Activated gamma-delta T cell treated with Interleukin-2 at 50 U/mL for 16 hours (primary cell): ENCODE measurements at places on chromosomes 12 and 14.

DNA sequence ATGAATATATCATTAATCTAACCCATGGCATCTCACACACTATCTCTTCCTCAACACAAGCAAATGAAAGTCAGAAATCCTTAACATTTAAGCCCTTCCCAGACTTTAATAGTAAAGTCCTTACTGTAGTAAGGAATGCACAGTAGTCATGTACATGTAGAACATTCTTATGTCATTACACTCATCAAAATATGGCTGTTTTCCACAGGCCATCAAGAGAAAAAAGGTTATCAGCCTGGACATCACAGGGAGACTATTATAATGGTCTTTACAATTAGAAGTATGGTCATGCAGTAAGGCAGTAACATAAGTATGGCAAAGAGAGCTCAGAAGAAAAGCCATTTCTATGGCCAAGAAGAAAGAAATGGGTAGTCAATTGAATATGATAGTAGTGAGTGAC, 121.2 kb downstream of the SLC6A15 start:
- DNase-seq, result no peak

DNA sequence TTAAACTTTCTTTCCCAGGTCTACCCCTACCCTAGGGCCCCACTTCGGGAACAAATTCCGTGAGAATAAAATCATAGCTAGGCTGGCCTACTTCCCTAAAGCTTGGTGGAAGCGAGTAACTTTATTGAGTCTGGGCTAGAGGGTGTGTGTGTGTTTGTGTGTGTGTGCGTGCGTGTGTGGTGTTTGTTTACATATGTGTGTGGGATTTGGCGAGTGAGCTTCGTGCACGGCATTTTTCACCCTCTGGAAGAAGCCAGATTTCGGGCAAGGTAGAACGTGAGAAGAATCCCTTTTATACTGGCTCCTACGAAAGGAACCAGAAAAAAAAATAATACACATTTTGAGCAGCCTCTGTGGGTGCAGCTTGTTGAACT, 7.5 kb upstream of the LHX5 start:
- no peak for DNase-seq

DNA sequence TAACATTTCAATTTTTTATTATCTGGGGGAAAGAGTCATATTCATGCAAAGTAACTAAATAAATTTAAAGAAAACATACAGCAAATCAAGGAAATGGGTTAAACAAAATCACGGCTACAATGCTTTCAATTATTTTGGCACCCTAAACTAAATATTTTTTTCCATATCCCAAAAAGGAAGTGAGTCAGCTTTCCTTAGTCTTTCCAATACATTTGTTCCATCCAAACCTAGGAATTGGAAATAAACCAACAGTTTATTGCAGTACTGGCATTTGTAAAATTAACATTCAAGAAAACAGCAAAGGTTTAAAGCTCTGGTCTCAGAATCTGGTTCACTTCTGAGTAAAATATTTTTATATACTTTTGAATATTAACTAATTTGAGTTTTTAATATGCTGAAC, 89.2 kb downstream of the BCL2L14 start:
- DNase-seq, result no peak

GRCh38 chr12:68175557-68176061, 16.1 kb upstream of the IFNG start:
- peak; percentile 59 for DNase-seq

GRCh38 chr12:123532808-123533649, 490 bp downstream of the RILPL1 start:
- no peak for DNase-seq

DNA sequence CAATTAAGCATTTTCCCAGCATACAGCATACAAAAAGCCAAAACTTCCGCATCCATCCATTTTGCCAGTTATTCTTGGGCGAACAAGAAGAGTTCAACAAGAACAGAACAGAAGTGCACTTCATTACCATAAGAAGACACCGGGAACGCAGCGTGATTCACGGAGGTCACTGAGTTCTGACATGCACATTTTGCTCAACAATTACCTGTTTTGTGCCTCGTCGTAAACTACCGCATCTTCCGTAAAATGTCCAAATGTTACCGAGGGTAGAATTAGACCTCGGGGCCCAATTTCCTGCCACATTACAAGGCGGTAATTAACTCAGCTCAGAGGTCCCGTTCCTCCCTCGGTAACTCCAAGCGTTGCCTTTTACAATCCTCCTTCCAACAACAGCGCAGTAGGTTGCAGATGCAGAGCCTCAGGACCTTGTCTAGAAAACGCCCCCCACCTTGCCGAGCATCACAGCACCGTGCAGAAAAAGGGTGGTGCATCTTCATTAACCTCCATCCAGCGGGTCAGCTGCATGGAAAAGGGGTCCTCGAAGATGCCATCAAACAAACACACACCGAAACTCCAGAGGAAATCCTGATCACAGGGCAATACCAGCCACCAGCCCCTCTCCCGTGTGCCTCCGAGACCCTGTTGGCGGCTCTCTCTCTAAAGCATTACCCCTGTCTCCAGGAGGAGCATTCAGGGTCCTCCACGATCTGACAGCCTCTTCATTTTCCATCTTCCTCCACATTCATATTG, 125.2 kb downstream of the BCL11B start:
- DNase-seq, result no peak

GRCh38 chr12:110754101-110754793, 11.6 kb upstream of the PPP1CC start:
- no peak for DNase-seq

GRCh38 chr12:45400991-45401390, 185.1 kb downstream of the ANO6 start:
- DNase-seq, result no peak

DNA sequence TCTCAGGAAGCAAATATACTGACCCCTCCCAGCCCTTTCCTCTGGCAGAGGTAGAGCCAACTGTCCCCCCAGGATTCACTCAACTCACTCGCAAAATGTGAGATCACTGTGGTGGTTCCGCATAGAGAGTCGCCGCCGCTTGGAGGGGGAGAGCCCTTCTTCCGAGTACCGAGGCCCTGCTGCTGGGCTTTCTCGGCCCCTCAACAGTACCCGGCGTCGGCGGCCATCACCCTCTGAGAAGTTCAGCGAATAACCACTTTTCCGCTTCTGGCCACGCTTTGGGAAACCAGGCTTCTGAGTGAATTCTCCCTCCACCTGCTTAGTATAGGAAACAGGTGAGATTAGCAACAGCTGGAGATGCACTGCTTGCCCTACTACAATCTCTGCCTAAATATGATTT, 31.1 kb downstream of the BAZ2A start:
- DNase-seq, result no peak

DNA sequence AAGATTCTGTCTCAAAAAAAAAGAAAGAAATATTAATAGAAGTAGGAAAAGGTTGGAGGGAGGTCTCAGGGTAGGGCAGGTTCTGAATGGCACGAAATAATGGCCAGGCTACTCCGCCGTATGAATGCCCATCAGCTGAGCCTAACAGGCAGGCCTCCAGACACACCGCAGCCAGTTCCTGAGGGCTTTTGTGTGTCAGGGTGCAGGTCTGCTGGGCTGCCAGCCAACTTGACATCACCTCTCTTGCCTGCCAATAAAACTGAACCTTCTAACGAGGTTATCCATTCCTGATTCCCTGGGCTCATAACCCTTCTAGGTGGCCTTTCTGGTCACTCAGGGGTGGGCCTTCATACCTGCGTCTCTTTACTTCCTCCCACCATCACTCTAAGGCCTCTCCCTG, 3.0 kb downstream of the IFI27 start:
- no peak for DNase-seq

DNA sequence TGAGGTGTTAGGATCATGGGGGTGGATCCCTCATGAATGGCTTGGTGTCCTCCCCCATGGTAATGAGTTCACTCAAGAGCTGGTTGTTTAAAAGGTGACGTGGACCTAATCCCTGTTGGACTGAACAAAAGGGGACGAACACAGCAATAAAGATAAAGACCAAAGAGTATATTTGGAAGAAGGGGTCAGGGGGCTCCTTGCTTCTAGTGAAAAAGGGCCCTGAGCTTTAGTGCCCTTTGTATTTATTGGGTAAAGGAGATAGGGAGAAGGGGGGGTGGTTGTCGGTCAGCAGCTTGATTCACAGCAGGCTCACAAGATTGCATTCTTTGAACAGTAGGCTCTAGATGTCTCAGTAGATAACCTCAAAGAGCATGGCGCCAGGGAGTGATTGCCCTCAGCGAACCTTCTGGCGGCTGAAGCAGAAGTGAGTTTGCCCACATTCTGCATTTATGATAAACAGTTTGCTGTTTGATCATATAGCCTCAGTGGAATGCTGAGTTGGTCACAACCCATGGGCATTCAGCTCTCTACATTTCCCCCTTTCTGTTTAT, 25.9 kb upstream of the MAPKAPK5 start:
- no peak for DNase-seq

DNA sequence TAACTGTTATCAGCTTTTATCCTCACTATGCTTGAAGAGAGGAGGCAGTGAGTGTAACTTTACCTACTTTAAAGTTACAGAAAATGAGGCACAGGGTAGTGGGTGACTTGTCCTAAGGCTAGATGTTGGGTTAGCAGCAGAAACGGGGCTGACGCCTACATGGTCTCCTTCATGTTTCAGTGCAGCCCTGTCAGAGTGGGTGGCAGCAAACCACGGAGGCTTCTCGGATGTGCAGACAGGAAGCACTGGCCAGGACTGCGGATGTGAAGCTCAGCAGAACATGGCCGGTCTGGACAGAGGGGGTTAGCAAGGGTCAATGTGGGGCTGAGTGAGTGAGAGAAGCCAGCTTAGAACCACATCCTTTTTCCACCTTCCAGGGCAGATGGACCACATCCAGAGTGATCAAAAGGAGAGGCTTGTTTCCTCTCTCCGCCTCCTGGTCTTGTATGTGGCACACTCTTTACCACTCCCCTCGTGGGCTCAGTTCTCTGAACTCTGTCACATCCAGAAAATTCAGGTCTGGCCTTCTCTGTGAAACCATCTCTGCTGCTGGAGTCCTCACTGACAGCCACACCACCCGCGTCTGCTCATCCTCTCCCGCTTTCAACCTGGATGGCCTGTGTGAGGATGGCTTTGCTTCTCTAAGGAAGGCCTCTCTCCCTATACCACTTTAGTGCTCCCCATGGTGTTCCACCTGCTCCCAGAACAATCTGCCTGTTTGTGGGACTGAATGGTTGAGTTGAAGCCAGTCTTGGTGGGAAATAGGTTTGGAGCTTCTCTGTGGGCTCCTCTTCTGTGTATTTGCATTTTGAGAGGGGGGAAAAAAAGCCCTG, 14.1 kb downstream of the SUSD6 start:
- peak; percentile 68 for DNase-seq

DNA sequence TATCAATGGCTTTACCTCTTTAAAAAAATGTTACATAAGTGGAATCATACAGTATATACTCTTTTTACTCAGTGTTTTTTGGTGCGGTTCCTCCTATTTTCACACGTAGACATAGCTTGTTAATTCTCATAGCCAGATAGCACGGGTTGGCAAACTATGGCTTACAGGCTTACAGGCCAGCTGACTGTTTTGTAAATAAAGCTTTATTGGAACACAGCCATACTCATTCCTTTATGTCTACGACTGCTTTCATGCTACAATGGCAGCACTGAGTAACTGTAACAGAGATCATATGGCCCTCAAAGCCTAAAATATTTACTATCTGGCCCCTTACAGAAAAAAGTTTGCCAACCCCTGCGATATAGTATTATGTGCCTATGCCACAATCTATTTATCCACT, 5.8 kb upstream of the DAAM1 start:
- no peak for DNase-seq

DNA sequence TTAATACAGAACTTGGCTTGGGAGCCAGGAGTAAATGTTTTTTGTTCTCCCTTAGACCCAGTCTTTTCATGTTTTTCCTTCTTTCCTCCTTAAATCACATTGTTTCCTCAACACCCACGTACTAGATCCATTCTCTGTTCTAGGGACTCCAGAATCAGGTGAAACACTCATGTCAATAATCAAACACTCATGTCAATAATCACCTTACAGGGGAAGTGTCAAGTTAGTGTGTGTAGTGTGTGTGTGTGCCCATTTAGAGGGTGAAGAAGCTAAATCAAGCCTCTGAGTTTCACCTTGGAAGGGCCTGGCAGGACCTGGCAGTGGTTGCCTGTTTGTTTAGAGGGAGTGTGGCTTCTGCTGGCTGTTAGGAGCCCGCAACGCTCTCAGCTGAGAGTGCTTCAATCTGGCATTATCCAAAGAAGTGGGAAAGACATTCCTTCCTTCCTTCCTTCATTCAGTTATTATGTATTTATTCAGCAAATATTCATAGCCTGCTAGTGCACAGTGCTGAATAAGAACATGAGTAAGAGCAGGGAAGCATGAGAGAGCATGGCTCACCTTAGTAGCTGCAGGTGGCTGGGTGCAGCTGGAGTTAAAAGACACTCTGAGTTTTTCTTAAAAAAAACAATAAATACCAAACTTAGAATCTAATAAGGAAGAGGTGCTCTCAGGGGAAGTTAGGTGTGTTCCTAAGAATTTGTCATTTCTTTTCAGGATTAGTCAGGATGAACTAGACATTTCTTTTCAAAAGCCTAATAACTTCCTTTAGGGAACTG, 17.6 kb upstream of the EID3 start:
- no peak for DNase-seq

GRCh38 chr14:34331728-34332623, 130.1 kb downstream of the SPTSSA start:
- peak; percentile 33 for DNase-seq

DNA sequence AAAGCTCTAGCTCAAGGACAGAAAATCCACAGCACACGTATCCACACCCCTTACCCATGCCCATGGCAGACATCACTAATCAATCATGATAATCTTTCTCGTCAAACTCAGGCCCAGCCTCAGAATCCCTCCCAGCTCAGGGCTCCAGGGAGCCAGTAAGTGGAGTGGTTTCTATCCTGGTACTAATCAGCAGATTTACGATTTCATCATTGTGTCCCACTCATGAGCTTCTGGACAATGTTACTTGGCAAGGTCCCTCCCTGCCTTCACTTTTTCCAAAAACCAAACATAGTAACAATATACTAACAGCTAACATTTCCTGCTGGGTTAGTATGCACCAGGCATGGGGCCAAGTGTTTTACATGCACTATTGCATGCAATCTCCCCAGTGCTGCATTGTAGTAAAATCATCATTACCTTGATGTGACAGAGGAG, 45.8 kb upstream of the NCOR2 start:
- no peak for DNase-seq

DNA sequence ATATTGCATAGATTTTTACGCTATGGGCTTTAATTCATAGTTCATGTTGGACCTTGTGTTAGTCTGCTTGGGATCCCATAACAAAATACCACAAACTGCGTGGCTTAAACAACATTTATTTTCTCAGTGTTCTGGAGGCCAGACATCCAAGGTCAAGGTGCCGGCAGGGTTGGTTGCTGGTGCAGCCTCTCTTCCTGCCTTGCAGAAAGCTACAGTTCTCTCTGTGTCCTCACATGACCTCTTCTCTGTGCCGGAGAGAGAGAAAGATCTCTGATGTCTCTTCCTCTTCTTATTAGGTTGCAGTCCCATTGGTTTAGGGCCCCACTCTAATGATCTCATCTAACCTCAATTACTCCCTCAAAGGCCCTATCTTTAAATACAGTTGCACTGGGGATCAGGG, 170.5 kb downstream of the IPO8 start:
- DNase-seq, result no peak

DNA sequence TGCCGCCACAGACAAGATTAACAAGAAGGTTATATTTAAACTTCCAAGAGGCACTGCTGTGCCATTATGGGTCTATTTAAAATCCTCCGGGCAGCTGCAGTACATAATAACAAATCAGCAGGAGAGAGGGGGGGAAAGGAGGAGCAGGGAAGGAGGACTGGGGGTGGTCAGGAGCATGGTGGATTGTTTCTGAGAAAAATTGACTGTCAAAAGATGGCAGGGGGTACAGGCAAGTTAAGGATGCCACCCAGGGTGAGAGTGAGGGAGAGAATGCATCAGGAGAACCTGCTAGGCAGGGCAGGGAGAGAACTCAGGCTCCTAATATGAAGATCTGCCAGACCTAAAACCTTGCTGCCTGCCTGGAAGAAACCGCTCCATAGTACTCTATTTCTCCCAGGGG, 181.8 kb downstream of the GRIN2B start:
- no peak for DNase-seq
